NCI-H1048 (cell line): ENCODE measurements at places on chromosomes 7 and 10.

GRCh38 chr7:151891753-151892152 is 14.8 kb upstream of the PRKAG2 start:
- no peak for DNase-seq

GRCh38 chr10:123922126-123922525 is 30.5 kb upstream of the CPXM2 start:
- DNase-seq: no peak

DNA sequence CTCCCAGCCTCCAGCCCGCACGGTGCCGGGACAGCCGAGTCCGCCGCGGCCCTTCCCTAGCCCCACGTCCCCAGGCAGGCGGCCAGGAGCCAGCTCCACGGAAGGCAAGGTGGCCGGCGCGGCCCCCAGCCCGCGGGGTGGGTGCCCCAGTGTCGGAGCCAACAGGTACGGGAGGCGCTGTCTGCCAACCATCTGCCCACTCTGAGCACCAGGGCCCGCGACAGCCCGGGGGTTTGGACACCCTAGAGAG is 75.8 kb downstream of the CALN1 start:
- DNase-seq: no peak

DNA sequence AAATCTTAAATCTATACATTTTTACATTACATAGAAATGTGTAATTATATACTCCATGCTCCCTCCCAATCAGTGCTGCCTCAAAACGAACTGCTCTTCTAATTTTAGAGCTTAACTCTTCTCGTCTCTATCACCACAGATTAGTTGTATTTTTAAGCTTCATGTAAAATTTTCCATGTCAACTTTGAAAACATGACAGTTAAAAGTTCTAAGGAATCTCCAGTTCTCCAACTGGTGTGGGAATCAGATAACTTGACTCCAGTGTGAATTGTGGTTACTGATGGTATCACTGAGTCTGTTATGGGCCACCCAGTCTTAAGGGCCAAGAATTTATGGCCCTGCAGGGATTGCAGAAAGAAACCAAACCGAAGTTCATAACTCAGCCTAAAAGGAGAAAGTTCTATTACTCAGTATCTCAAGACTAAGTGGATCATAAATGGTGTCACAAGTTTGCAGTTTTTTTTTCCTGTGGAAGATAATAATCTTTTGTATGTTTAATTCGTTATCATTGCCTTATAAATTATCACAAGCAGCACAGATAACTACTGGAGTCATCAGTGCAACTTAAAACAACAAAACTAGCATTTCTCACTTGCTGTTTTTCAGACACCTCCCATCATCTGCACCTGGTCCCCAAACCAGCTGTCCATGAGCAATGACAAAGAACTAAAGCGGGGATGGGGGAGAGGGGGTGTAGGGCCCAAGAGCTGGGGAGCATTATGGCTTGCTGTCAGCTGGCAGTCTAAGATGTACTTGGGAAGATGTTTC is 31.5 kb upstream of the KMT2E start:
- no peak for DNase-seq

- no peak for DNase-seq
These were observed 596.0 kb downstream of the XPNPEP1 start for GRCh38 chr10:109327266-109327665.

DNA sequence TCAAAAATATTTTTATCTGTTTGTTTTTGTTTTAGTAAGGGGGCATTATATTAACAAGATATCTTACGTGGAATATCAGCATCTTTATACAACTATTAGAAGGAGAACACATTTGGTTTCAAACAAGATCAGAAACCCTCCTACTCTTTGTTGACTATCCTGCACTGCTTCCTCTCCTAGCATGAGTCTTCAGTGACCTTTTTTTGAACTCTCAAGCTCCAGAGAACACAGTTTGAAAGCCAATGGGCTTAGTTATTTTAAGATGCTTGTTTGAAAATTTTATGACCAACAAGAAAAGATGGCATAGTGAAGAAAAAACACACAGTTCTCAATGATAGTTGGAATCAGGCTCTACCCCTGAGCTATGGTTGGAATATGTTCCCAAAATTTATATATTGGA is 37.2 kb upstream of the RTKN2 start:
- DNase-seq: no peak

DNA sequence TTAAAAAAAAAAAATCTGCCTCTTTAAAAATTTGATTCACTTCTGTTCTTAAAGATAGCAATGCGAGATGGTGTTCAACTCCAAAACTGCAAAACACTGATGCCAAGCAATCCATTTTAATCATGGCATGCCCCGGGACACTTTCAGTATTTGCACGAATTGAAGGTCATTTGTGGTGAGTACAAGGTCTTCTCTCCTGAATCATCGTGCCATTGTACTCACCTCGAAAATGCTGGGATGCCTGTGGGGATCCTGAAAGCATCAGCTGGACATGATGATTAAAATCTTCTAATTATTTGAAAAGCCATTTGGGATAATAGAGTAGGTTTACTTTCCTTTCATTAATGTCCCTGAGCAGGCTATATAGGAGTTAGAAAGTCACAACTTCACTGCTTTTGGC is 125.1 kb upstream of the NRP1 start:
- DNase-seq: no peak

DNA sequence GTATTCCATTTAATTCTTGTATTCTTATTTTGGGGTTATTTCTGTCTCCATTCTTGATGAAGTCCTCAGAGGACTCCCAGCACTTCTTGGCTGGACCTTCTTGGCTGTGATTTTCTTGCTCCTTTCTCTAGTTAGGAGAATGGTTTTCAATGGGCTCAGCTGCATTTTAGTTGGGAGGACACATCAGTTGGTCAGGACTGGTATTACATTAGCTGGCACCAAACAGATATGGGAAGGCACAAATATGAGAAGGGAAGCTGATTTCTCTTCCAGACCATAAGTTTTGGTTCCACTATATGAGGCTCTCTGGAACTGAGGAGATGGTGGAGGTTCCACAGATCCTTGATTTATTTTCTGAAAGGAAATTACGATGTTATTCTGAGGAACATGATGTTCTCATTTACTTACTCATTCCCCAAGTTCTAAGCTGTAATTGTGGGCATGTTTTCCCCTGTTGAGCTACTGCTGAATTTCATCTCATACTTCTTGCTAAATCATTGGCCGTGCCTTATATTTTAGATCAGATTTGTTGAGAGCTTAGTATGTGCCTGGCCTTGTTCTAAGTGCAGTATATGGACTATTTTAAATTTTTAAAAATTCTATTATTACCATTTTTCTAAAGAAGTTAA is 261.0 kb downstream of the THSD7A start:
- DNase-seq: no peak

DNA sequence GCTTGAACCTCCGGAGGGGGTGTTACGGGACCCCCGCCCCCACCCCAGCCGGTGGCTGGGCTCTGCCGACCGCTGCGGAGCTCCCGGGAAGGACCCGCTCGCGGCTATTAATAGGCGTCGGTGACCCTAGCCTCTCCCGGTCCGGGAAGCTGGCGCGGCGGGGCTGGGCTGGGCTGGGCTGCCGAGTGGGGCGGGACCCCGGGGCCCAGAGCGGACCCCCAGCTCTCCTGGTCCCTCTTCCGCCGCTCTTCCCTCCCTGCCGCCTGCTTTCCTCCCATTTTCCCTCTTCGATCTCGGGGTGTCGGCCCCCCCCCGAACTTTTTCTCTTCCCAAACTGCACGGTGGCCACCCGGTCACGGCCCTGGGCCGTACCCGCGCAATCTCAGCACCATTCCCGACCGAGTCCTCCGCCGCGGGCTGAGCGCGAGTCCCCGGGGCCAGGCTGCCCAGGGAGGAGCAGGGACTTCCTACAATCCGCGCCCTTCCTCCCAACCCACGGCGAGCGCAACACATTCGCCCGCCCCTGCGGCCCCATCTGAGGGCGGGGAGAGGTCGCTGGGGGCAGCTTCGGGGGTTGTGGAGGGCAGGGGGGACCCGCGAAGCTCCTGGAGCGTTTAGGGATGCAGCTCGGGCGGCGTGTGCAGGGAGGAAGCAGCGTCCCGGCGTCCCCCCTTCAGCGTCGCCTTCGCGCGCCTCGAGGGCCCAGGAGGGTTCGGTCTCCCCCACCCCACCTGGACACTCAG is 3.1 kb upstream of the ELFN1 start:
- DNase-seq: no peak

DNA sequence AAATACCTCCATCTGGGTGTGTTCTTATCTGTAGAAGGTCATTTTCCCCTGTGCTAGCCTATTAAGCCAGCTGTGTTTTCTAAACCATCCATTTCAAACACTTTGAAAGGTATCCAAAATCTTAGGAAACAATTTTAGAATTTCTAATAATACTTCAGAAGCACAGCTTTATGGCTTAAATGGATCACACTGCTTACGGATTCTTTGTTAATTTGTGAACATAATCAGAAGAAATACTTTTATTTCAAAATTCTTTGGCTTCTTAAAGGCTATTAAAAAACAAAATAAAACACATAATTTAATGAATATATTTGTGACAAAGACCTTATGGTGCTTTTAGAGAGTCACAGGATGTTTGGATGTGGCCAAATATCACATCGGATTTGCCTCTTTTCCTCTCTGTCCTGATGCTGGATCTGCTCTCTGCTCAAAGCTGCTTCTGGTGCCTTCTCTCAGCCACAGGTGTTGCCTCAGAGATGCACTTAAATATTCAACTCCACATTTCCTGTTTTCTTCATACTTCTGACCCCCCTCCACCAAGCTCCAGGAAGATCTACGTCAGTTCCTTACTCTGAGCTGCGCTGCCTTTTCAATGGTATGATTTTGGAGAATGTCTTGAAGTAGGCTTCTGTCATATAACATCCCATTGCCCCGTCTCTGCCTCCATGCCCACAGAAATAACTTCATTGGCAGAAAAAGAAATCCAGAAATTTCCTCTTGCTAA is 230.6 kb downstream of the MLLT10 start:
- DNase-seq: no peak

DNA sequence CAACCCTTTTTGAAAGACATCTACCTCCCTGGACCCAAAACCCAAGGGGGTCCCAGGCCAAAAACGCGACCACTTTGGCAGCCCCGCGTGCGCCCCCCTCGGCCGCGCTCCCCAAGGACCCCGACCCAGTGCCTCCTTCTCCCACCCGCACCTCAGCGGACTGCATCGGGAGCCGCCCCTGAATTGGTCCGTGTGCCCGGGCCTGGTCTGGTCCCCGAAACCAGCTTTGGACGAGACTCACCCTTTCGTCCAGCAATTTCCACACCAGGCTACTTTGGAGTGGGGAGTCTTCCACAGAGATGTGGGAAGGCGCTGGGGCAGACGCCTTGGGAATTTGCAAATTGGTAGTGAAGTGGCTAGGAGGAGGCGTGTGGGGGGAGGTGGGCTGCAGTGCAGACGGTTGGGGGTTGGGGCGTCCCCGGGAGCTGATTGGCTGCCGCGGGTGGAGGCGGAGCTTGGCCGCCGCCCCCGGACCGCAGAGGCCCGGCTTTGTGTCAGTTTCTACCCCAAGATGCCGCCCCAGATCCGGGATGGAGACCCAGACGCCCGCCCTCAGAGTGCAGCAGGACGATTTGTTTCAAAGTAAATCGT is 16.9 kb downstream of the TCAF1 start:
- DNase-seq: no peak

DNA sequence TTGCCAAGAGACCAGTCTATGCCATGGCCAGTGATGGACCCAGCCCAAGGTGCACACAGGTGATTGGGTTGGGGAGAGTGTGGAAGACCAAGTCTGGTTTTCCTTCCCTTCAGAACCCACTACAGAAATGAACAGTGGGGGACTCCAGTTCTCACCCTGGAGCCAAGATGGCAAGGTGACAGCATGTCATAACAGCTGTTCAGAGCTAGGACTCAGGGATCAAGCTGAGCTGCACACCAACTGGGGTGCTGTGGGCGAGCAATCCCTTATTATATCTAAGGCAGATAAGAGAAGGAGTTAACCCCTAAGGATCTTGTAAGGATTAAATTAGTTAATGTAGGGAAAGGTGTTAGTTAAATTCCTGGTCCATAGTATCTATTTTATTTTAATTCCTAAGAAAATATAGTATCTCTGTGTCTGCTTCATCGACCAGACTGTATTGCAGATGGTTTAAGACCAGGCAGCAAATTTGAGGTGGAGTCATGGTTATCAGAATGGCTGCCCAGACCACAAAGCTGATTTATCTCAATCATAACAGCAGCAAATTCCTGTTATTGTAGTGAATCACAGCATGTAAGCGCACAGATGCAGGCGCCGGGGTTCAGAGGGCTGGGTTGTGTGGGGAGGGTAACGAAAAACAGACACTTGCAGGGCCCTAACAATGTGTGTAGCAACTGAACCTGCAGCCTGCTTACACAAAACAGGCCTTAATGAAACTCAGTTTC is 208.7 kb upstream of the ZNF32 start:
- no peak for DNase-seq

DNA sequence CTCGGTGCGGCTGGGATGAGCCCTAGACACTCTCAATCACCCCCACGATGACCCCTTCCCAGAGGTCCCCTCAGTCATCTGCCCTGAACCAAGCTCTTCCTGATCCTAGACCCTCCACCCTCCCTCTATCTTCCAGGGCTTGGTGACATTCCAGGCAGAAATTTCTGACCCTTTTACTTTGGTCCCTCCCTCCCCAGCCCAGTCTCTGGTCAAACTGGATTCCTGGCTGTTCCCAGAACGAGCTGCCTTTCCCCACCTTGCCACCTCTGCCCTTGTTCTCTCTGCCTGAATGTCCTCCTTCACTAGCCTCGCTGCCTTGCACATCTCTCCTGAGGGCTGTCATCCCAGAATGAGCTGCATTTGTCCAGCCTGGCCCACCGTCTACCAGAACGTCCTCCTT is 1.3 kb upstream of the CLDN4 start:
- DNase-seq: no peak

GRCh38 chr10:25502453-25502852 is 327.7 kb downstream of the GPR158 start:
- DNase-seq: no peak

GRCh38 chr7:105055621-105056020 is 41.6 kb downstream of the KMT2E start:
- no peak for DNase-seq

DNA sequence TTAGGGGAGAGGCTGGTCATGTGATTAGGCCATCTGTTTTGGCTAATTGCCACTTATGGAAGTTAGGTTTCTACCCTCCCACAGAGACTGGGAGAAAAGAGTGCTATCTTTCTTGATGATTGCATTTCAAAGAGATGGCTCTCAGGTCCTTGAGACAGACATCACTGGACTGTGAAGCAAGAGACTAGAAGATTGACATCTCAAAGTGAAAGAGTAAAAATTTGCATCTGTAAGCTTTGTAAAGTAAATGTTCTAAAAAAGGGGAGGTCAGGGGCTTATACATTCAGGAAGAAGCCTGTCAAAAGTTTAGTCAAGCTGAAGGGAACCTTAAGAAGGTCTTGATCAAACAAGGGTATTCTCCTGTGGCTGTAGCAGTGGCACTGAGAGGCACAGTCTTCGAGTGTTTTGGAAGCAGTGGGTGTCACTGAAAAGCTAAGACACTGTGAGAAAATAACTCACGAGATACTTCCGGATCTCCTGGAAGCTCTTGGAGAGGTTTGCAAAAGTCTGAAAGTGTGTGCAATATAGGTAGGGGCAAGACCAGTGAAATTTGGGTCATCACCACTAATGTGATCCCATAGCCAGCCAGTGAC is 342.1 kb downstream of the PHF14 start:
- no peak for DNase-seq
